Activated naive CD8-positive, alpha-beta T cell treated with anti-CD3 and anti-CD28 coated beads, Interleukin-2, amount 10 ng/mL, durations not matched to agents 7 days and 5 days (primary cell): ENCODE measurements at places on chromosomes 2 and 18. TPM values are rescaled to one million over a fixed set of nuclear protein-coding genes. Genes with fewer than 3 reads are reported as not detected.

The KCNJ3 gene
- total RNA-seq, result not detected

The UGT1A3 gene
- not detected for total RNA-seq

The TMEM37 gene
- not detected for total RNA-seq

The TMEM247 gene
- total RNA-seq, result not detected

The NAT8 gene
- total RNA-seq, result not detected

The RPRM gene
- not detected for total RNA-seq

The MAP2 gene
- total RNA-seq, result not detected

The DNAH6 gene
- 0.83 TPM for total RNA-seq

The PSMA8 gene
- 1.3 TPM for total RNA-seq

The HS6ST1 gene
- total RNA-seq, result 10.1 TPM

DNA sequence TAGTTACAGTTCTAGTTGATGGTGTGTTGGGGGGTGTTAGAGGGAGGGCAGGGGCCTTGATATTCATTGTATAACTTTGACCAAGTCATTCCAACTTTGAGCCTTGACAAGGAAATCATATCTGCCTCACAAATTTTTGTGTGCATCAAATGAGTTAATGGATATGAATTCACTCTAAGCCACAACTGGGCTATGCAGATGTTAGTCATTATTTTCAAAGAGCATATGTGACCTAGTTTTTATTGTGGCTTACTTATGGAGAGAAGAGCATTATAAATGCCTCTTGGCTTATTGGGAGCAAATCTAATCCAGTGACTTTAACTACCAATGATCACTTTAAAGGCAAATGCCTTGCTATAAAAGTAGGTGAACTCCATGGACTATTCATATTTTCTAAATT is 250.2 kb downstream of the LPIN1 start:
- no peak for DNase-seq

GRCh38 chr18:79698668-79699335 is 19.2 kb downstream of the CTDP1 start:
- no peak for DNase-seq

GRCh38 chr2:173358616-173359015 is 3.9 kb downstream of the CDCA7 start:
- DNase-seq, result no peak

DNA sequence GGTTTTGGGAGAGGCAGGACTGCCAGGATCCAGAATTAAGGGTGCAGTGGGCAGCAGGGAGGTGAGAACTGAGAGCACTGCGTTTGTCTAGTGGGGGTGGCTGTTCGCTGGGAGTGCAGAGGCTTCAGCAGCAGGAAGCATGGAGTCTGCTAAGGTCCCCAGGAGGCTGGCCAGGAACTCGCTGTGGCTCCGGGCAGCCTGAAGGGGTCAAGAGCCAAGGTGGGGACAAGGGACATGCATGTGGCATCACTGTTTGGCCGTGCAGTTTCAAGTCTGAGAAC is 43.2 kb upstream of the SEMA4C start:
- DNase-seq, result no peak

DNA sequence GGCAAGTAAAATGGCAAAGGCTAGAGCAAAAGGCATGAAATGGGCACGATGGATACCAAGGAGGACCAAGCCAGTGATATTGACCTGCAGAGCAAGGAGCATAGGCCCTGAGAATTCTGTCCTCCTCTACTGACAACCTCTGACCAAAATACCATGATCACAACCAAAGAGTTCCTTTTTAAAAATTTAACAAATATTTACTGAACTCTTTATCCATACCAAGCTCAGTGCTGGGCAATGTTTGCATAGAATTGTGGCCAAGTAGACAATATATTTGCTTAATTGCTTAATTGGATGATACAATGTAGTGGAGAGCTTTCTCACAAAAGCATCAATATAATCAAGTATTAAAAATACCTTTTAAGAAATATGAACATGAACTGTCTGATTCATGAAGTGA is 265.7 kb downstream of the ICOS start:
- no peak for DNase-seq

DNA sequence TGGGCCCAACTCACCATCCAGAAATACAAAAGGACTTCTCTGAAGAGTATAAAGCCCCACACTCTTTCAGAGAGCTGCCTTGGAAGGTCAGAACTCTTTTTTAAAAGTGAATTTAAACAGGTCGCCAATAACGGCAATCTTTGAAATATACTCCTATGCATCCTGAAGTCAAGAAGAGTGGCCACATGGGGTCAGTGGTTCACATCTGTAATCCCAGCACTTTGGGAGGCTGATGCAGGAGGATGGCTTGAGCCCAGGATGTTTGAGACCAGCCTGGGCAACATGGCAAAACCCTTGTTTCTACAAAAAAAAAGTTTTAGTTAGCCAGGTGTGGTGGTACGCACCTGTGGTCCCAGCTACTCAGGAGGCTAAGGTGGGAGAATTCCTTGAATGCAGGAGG is 68.1 kb upstream of the FZD7 start:
- no peak for DNase-seq

DNA sequence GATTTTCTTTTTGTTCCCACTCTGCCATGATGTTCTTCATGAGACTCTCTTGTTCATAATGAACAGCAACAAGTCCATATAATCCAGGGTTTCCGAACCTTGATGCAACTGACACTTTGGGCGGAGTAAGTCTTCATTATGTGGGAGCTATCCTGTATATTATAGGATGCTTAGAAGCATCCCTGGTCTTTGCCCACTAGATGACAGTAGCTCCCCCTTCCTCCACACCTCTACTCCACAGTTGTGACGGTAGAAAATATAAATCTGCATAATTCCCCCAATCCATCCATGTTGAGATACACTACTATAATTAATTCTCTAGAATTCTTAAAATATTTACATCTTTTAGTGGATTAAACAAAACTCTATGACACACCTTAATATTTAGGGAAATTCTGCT is 482.2 kb upstream of the CELF4 start:
- DNase-seq, result no peak

- DNase-seq, result no peak
Measured at GRCh38 chr2:218317303-218317630, 25.0 kb upstream of the TMBIM1 start.

DNA sequence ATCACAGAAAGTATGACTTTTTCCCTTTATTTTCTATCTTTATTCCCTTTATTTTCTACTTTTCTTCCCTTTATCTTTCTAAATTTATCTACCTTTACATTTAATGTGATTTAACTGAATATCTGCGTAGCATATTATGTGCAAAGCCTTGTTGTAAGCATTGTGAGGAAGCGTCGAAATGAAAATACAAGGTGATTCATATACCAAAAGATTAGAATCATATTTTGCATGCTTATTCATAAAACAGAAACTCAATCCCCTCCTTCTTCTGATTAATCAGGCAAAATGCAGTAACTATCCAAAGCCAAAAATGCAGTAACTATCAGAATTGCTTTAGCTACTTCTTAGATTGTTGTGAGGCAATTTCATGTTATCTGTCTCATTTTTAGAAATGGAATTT is 393.0 kb downstream of the CDH19 start:
- DNase-seq, result no peak

GRCh38 chr2:45435316-45435715 is 175.8 kb downstream of the SRBD1 start:
- DNase-seq, result no peak

GRCh38 chr2:11032396-11032795 is 120.7 kb downstream of the KCNF1 start:
- no peak for DNase-seq

- no peak for DNase-seq
Measured at GRCh38 chr2:235851828-235852525, 316.2 kb downstream of the GBX2 start.

- DNase-seq, result no peak
Measured at GRCh38 chr18:33987206-33987605, 237.5 kb downstream of the NOL4 start.

- DNase-seq, result no peak
Measured at GRCh38 chr2:237563816-237564215, 2.6 kb upstream of the PRLH start.

GRCh38 chr2:186129767-186130581 is 356.1 kb upstream of the ZC3H15 start:
- DNase-seq, result no peak

- no peak for DNase-seq
Measured at GRCh38 chr2:101794141-101794540, 96.6 kb downstream of the MAP4K4 start.
